ENCODE measurements at places on chromosomes 7 and 10. TPM values are rescaled to one million over a fixed set of nuclear protein-coding genes. Genes with fewer than 3 reads are reported as not detected.

DNA sequence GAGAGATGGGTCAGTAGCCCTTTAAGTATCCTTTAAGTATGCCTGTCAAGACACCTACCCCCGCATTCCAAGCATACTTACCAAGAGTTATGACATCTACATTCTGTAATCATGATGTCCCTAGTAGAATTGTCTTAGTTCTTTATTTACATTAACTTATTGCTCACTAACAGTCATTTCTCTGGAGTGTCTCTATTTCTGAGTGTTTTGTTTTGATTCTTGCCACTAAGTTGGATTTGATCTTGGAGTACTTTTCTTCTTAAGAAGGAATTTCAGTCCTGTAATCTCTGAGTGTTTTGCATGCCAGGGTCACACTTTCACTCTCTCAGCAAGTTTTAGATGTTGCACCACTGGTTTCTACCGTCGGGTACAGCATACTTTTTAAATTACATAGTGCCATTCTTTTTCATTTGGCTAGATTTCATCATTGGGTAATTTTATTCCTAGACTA, 1053.9 kb downstream of the KCNMA1 start:
- no peak overlapping the region for H3K27ac ChIP-seq
- no peaks in the 10 kb centered on the region for H3K36me3 ChIP-seq
- no peak for DNase-seq
- H3K27me3 ChIP-seq, result no peaks in the 10 kb centered on the region

DNA sequence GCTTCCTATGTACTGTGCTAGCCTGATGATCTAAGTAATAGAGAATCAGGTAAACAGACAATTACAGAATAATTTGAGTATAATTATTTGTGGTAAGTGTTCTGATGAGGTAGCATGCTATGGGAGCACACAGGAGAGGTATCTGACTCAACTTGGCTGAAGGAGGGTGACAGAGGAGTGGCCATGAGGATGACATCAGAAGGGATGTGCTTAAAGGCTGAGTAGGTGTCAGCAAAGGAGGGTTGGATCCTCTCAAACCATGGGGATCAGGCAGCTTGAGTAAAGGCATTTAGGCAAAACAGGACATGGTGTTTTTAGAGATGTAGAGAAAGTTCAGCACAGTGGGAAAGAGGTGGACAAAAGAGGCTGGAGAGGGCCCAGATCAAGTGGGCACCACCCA, 29.0 kb downstream of the KLHDC10 start:
- H3K4me1 ChIP-seq, result no peaks in the 10 kb centered on the region
- no peak overlapping the region for H3K4me3 ChIP-seq
- H3K27ac ChIP-seq, result no peak overlapping the region
- no peak for DNase-seq
- H3K27me3 ChIP-seq, result no peaks in the 10 kb centered on the region

- no peak overlapping the region for H3K4me3 ChIP-seq
- peaks cover 7% of the 10 kb centered on the region for H3K36me3 ChIP-seq
These were observed 308.2 kb downstream of the AUTS2 start for GRCh38 chr7:69906283-69906995.

The EBF3 gene
- 0.04 TPM for total RNA-seq

The GPC2 gene
- total RNA-seq, result 45.2 TPM

- H3K27me3 ChIP-seq, result peaks cover 85% of the 10 kb centered on the region
- H3K4me1 ChIP-seq, result no peaks in the 10 kb centered on the region
- H3K4me3 ChIP-seq, result peak overlapping the region; percentile 76
- H3K36me3 ChIP-seq, result no peaks in the 10 kb centered on the region
- peak; percentile 71 for DNase-seq
These were observed 1.7 kb upstream of the PAX2 start for GRCh38 chr10:100743626-100744135.

- no peaks in the 10 kb centered on the region for H3K27me3 ChIP-seq
- H3K27ac ChIP-seq, result no peak overlapping the region
These were observed 85.3 kb downstream of the ZNF33B start for GRCh38 chr10:42553064-42553407.
